ENCODE measurements at places on chromosomes 5 and 9. TPM values are rescaled to one million over a fixed set of nuclear protein-coding genes. Genes with fewer than 3 reads are reported as not detected.

DDX4 gene
- not detected for total RNA-seq

GIN1 gene
- 16.2 TPM for total RNA-seq

PCDHB2 gene
- 2.0 TPM for total RNA-seq

DNA sequence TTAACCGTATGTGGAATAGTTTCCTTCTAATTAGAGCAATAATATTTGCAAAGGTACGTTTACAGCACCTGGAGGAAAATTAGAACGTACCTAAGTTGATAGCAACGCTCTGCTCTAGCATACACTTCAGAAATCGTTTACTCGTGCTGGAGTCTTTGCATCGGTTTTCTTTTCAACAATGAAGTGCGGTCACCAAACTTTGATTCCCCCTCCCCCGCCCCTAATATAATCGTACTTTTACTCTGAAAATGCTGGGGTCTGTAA is 506 bp downstream of the ADAMTS19 start:
- DNase-seq = no peak

GRCh38 chr9:33452828-33453271 is 5.5 kb upstream of the AQP3 start:
- no peak for DNase-seq

All from Right ventricle myocardium superior (tissue), 1 donor.